ENCODE measurements at places on chromosomes 4 and X.

DNA sequence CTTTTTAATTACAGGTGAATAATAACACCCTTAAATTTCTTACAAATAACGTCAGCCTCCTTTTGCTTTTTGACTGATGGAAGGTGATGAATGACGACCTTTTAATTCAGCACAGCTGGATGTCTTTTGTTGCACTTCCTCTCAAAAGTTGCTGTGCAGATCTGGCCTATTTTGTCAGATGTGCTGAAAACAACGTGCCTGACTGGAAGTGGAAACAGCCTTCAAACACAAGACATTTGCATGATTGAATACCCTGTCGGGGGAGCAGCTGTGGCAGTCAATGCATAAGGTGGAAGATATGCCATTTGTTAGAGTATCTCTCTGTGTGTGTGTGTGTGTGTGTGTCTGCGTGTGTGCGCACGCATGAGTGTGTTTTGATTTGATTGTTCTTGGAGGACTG lies 579.7 kb downstream of the SPRY1 start:
- DNase-seq, result no peak

DNA sequence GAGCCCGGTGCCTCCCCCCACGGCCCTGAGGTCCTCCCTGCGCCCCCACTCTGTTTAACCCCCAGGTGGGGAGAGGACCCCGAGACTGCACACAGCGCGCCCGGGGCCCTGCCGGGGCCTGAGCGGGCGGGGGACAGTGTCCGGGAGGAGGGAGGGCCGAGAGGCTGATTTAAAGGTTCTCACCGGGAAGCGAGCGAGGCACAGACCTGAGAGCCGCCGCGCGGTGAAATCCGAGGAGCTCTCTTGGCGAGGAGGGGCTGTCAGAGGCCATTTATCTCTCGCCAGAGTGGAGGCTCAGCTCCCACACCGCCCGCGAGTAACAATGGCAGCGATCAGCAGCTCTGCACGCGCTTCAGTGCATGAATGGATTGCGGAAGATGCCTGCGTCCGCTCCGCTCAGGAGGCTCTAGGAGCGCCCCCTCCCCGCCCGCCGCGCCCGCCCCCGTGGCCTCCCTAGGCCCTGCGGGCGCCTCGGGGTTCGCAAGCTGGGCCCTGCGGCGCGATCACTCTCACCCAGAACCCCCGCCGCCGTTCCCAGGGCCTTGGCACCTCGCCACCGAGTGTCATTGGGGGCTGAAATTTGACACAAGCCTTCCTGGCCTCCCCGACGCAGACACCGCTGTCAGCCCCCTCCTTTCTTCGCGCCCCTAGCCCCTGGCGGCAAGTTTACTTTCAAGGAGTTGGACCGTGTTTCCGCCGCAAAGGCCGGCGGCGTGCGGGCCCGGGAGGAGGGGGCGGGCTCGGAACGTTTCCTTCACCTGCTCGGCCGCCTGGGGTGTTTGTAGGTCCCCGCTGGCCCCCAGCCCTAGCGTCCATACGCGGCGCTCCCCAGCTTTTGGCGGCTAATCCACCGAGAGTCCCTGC lies 48.7 kb upstream of the BCOR start:
- DNase-seq, result no peak

DNA sequence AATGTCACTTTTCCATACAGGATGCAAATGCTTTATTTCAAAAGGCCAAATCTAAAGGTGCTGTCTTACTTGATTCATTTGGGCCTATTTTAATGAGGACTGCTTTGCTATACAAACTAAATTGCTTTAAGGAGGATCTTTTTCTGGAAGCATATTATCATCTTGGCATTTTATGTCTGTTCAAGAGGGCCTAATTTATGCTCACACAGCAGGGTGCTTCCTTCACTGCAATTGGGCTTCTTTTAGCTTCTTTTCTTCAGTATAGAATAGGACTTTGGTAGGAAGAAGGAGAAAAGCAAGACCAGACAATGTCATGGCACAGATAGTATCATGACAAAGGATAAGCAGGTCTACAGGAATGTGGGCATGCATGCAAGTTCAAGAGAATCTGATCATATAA lies 222.4 kb upstream of the ANKRD50 start:
- DNase-seq, result no peak

GRCh38 chr4:174362340-174362739 lies 78.6 kb downstream of the CEP44 start:
- DNase-seq, result no peak

- DNase-seq, result no peak
Measured at GRCh38 chr4:56767567-56767966, 53.9 kb downstream of the SPINK2 start.

GRCh38 chr4:110033355-110034025 lies 120.8 kb downstream of the EGF start:
- no peak for DNase-seq

GRCh38 chr4:172794307-172794703 lies 374.3 kb upstream of the GALNT7 start:
- no peak for DNase-seq

GRCh38 chr4:152663203-152664066 lies 16.4 kb downstream of the TMEM154 start:
- no peak for DNase-seq

- no peak for DNase-seq
Measured at GRCh38 chrX:131841496-131842437, 181.3 kb upstream of the STK26 start.

DNA sequence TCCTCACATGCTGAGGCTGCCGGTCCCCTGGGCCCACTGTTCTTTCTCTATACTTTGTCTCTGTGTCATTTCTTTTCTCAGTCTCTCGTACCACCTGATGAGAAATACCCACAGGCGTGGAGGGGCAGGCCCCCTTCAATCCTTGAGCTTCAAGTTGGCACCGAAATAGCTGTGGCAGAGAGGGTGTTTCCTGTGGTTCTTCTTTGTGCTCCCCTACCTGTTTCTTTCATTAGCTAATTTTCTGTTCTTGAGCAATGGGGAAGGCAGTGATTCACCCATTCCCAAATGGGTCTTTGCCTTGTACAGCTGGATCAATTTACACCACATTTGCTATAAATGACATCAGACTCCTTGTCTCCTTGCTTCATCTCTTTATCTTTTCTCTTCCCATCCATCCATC lies 2.1 kb upstream of the CYSLTR1 start:
- DNase-seq, result no peak

- no peak for DNase-seq
Measured at GRCh38 chr4:158033416-158034120, 139.3 kb downstream of the GASK1B start.

- no peak for DNase-seq
Measured at GRCh38 chr4:173288296-173288695, 45.9 kb downstream of the HMGB2 start.

DNA sequence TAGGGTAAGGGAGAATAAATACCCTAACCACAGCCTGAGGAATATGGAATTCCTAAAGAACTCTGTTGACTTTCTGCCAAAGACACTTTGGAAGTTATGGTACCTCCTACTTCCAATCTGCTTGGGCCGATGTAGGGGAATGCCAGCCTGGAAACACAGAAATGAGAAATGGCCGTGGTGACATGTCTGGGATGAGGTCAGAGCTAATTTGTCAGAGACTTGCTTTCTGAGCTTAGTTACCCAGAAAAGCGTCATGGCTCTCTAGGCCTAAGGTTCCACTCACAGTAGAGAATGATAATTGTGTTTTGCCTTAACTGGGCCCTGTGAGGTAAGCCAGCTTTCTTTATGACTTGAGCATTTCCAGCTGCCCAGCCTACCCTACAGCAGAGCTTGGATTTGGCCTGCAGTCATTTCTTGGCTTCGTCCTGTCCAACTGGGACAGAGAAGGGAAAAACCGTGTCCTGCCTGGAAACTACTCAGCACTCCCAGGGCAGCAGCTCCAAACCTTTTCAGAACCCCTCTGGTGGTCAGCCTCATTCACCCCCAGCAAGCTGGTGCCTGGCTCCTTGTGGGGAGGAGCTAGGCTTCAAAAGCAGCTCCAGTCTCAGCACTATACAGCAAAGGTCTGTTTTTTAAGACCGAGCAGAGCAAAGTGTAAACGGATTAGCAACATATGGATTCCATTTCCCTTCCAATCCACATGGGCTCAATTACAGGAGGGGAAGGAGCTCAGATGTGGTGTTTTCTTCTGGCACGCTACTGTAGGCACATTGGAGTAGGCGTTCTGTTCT lies 92.3 kb downstream of the RLIM start:
- no peak for DNase-seq

- DNase-seq, result no peak
Measured at GRCh38 chrX:44889824-44890223, 16.8 kb downstream of the KDM6A start.

DNA sequence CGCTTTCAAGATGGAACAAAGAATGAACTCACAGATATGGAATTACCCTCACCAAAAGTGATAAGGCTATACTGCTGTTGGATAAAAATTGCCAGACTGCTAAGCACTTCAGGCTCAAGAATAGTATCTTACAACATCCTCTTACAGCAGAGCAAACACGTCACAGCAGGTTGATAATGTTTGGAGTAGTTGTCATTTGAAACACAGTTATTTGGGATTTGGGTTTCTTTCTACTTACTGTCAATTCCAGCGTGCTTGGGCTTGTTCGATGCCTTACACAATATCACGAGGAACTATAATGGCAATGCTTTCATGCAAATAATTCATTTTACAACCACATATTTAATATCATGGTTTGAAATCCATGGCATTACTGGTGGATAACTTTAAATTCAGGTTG lies 1223.7 kb upstream of the AGA start:
- DNase-seq, result no peak

GRCh38 chr4:6359536-6360308 lies 90.1 kb downstream of the WFS1 start:
- DNase-seq, result no peak

GRCh38 chrX:6292599-6292998 lies 63.9 kb upstream of the NLGN4X start:
- no peak for DNase-seq

DNA sequence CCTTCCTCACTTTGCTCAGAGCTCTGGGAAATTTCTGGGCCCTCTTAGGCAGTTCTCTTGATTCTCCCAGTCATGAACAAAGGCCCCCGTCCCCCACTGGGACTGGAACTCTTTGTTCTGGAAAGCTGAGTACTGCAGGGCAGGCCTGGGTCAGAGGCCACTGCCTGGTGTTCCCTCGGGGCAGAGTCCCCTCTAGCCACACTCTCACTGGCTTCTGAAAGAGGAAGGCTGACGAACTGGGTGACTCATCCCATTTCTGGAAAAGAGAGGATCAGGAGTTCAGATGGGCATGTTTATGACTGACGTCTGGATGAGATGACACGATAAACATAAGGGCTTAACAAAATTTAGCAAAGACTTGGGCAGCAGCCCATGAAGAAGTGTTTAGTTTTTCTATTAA lies 47.7 kb downstream of the DDX3X start:
- DNase-seq, result no peak

- no peak for DNase-seq
Measured at GRCh38 chr4:73415807-73416238, 11.7 kb downstream of the ALB start.

- no peak for DNase-seq
Measured at GRCh38 chr4:10380735-10381134, 76.5 kb downstream of the ZNF518B start.

DNA sequence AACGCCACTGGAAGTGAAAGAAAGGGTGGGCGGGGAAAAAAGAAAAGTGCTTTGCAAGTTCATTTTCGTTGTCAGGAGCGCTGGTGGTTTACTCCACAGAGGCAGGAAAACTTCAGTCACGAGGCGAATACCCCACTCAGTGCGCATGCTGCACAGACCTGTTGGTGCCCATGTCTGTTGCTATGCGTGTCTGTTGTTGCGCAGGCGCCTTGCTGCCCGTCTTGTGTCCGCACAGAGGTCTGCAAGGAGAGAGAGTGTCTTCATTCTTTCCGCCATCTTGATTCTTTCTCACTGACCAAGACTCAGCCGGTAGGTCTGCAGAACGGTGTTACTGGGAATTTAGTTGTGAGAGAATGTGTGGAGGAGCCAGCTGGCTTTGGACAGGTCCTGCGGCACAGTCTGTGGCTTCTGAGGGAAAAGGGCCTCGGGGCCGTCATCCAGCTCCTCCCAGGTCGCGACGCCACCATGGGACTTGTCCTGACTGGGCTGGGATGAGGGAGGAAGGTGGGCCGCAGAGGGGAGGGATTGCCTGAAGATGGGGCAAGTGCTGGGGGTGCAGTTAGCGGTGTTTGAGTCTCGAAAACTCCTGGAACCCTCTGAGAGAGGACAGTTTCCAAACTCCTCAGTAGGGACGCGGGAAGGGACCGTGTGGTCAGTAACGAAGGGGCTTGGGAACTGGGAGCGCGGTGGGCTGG lies at the start of gene PAGE2:
PAGE2 (plus strand) TSS at position 224 of the 695 bp plus-strand sequence. CDS start 1,003 bp downstream, outside the sequence.
- DNase-seq, result no peak

- no peak for DNase-seq
Measured at GRCh38 chr4:111698361-111698760, 446.9 kb upstream of the FAM241A start.

- DNase-seq, result no peak
Measured at GRCh38 chr4:128841402-128841801, 31.9 kb downstream of the JADE1 start.

DNA sequence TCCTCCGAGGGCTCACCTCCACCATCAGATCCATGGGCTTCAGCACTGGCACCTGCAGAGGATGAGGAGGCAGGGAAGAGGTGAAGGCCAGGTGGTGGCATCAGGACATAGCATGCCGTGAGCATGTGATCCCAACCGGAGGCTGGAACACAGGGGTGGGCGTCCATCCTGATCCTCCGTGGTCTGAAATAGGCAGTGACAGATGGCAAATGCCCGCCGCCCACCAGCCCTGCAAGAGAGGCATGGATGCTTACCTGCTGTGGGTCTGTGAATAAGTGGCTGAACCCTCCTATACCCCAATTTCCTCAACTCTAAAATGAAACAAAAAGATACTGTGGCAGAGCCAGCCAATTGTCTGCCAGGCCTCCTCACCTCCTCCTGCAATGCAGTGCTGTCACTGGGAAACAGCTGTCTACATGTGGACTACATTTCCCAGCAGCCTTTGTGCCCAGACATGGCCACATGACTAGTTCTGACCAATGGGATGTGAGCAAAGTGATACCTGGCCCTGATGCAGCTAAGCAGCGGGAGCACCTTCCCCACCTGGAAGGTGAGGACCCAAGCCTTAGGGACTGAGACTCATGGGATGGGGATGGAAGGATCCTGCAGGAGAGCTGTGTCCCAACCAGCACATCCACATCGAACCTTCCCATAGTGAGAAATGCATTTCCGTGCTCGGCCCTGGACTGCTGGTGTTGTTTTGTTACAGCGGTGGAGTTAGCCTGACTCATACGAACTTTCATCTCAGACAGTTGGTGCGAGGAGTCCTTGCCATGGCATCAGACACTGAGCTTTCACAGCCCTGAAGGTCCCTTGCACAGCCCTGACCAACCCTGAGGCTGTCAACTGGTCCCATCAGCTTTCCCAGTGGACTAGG lies 99.5 kb downstream of the PPP2R2C start:
- DNase-seq, result no peak

GRCh38 chr4:168449719-168450452 lies 30.4 kb downstream of the DDX60L start:
- no peak for DNase-seq
